ENCODE measurements at places on chromosomes 1 and 21.

- no peak for DNase-seq
Measured at GRCh38 chr1:107525145-107525544, 384.3 kb downstream of the NTNG1 start.

- DNase-seq = no peak
Measured at GRCh38 chr1:70840260-70840953, 207.2 kb downstream of the PTGER3 start.

DNA sequence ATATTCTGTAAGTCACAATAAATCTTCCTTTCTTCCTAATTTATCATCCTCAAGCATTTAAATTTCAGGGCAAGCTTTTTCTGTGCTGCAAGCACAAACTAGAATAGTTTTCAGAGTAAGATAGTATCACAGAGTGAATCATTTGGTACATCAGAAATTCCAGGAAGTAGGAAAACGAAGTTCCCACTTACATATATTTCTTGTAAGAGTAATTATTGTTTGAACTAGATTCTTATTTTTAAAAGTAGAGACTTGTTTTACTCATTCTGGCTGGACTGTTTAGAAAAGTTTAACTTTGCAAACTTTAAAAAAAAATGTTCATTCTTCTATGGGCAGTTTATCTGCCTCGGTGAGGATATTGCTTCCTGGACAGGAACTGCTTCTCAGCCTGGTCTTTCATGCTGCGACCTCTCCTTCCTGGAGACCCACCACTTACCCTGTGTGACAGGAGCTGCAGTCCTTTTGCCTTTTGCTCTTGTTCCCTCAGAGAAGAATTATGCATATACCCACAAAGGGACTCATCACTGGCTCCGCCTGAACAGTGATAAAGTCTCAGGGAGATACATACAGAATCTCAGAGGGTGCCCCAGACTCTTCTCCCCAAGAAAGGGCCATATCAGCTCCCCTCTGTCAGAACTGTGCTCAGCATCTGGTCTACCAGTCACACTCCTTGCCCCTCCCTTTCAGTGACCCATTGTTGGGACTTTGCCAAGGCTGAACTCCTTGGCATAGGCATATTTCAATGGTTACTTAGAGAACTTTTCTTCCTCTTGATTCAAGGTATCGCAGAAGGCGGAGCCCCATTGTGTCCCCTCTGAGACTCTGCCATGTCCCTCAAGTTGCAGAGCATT, 102.7 kb upstream of the CD55 start:
- DNase-seq = no peak

- DNase-seq = no peak
Measured at GRCh38 chr21:25005388-25005787, 601.9 kb downstream of the MRPL39 start.

GRCh38 chr1:212188599-212189351, 96.4 kb upstream of the PPP2R5A start:
- DNase-seq = no peak

DNA sequence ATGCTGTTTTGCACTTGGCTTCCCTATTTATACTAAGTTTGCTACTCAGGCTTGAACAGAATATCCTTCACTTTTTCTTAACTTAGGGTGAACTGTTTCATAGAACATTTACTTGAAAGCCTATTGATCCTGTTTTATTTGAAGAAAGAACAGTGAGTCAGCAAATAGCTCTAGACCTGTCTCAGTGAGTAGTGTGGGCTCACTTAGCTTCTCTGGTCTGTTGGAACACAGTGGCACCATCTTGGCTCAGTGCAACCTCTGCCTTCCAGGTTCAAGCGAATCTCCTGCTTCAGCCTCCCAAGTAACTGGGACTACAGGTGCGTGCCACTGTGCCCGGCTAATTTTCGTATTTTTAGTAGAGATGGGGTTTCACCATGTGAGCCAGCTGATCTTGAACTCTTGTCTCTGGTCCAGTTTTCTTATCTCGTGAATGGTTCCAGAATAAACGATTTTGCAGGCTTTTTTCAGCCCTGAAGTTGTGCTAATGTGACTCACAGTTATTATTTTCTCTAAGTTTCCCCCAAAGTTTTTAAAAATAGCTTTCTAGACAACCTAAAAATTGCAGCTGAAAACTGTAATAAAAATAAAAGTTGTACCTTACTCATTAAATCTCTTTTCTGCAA, 76.8 kb downstream of the KIF1B start:
- DNase-seq = no peak

GRCh38 chr1:160258177-160258798, 4.1 kb downstream of the DCAF8 start:
- no peak for DNase-seq

DNA sequence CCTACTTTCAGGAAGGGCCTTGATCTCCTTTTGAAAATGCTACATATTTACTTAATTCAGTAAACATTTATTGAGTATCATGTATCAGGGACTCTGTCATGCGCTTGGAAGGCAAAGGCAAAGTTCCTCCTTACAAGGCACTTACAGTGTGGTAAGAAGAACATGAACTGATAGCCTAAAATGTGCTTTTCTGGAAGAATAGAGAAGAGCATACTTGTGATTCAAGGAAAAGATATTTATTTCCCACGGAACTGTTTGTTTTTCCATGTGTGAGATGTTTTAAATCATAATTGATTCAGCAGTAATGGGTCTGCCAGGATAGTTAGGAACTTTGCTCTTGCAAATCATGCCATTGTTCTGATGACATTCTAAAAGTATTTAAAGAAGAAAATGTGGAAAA, 110.1 kb upstream of the ZNHIT6 start:
- DNase-seq = no peak

DNA sequence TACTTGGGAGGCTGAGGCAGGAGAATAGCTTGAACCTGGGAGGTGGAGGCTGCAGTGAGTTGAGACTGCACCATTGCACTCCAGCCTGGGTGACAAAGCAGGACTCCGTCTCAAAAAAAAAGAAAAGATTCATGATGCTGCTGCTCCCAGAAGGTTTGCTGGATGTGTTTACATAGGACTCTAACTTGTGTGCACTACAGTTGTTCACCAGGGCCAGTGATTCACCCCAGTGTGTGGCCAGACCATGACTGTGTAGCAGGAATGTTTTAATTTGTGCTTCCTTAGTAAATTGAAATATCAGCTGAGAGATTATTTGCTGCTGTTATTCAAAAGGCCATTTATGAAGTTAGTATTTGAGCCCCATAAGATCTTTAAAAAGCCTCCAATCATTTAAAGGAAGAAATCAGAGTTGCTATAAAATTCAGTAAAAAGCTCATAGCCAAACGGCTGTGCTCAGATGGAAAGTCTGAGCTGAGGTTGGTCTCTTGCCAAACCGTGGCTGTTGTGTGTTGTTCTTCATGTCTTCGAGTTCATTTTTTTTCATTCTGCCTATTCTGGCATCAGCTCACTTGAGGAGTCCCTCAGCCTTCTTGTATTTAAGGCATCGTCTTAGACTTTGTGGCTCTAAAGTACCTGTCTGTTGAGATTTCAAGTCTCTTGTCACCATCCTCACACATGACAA, 18.1 kb upstream of the PGD start:
- no peak for DNase-seq

DNA sequence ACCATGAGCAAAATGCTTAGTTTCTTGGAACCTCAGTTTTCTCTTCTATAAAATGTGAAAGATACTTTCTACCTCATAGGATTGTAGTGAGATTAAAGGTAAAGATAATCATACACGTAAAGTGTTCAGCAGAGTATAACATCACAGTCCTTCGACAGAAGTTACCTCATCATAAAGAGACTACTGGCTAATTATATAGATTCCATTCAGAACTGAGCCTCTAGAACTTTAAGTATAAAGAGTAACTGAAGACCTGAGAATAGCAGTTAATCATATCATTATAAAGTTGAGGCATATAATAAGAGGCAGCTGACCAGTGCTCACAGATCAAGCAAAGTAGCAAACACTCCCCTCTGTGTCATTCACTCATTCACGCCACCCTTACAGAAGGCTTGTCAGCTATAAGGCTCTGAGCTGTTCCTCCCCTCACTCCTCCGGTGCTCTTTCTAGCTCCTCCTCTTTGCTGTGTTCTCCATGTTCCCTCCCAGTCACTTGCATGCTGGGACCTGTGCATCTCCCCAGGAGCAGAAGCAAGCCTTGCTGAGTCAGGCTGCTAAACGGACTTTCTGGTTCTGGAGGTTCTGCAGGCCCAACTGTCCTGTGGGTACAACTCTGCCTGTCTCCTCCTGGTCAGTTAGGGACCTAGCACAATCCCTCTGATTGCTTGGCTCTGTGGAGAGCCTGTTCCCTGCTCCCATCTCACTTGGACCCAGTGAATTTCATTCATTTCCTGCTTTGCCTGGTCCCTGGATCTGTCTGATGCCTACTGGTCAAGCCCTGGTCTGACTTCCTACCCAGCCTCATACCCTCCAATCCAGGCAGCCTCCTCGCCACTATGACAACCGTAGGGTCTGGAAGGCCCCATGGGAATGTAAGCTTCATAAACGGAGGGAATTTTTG, 28.3 kb upstream of the LY9 start:
- no peak for DNase-seq

DNA sequence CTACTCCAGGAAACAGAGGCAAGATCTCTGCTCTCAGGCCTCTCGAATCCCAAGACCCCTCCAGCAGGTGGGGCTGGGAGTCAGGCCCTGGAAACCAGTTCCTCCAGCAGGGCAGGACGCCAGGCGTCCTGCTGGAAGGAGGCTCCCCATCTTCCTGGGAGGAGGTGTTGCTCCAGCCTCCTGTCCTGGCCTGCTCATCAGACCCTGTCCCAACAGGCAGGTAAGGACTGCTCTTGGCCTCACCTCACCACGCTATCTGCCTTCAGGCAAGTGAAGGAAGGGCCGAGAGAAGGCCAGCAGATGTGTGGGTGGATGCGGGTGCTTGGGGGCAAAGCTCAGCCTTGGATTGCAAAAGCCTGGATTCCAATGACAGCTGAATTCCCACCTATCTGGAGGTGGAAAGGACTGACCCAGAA, 82.9 kb downstream of the SSBP3 start:
- no peak for DNase-seq

DNA sequence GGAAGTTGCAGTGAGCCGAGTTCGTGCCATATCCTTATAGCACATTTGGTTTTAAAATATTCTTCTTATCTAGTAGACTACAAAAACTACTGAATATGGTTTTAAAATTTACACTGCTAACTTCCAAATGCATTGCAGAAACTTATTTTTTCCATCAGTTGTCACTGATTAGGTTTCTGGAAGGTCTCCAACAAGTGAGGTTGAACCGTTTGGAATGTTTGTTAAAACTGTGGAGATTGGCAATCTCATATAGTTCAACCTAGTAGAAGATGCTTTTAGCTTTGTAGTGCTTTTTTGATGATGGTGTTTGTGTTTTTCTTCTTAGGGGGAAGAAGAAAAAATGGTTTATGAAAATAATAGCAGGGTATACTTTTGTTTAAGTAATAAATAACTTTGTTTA, 12.9 kb downstream of the CENPF start:
- no peak for DNase-seq

GRCh38 chr1:224789311-224789710, 140.2 kb upstream of the DNAH14 start:
- DNase-seq = no peak

DNA sequence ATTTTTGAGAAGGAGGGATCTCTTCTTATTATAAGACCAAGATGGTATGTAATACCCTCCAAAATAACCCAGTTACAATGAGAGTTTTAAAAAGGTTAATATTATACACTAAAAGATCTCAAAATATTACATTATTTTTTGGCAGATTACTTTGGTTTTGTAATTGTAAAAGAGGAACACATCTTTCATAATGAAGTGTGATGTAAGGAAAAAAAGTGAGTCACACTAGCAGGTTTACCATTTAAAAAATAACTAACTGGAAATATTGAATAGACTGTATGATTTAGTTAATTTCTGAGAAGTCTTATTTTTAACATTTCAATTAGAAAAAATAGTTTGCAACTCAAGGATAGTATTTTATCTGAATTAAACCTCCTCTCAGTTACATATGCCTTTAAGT, 1.1 kb downstream of the F5 start:
- DNase-seq = no peak

GRCh38 chr1:96538883-96539282, 182.7 kb upstream of the PTBP2 start:
- DNase-seq = no peak

- DNase-seq = no peak
Measured at GRCh38 chr1:61572046-61572445, 152.9 kb downstream of the TM2D1 start.

- no peak for DNase-seq
Measured at GRCh38 chr1:30759718-30760281, 2.2 kb upstream of the LAPTM5 start.

DNA sequence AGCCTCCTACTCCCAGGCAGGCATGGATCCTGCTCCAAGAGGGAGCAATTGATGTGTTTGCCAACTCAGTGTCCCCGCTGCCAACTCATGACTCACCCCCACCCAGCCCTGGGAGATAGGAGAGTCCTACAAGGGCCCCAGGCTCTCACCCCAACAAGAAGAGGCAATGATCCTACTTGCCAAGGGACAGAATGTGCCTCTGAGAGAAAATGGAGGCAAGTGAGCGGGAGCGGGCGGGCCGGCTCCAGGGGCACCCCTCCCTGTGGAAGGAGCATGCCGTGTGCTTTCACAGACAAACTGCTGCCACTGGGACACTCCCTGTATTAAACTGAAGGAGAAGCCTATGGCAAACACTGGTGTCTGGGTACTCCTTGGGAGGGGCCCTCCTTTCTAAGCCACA, 16.7 kb downstream of the PKP1 start:
- DNase-seq = no peak

DNA sequence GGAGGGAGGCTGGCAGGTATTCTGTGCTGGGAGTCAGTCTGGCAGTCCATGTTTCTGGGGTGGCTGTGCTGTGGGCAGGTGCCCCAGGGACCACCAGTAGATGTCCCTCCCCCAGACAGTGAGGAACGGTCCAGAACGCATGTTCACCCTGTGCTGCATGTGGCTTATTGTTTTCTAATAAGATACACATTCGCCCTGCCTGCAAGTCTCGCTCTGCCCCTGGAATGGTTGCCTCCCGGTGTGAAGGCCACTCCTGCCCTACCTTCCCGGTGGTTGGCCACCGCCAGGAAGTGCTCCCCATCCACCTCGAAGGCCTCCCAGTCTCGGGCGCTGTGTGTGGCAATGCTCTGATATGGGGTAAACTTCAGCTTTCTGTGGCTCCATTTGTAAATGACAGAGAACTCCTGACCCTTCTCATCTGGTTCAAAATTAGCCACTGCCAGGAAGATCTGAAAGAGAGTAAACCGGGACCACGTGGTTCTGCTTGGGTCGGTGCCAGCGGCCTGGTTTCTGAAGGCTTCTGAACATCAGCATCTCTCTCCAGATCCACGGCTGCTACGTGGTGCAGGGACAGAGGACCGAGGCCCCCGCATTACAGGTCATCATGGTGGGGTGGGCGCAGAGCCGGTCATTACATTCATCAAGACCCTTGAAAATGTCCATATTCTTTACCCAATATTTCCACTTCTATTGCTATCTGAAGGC, 14.5 kb downstream of the KRTAP10-1 start:
- no peak for DNase-seq

GRCh38 chr1:206790502-206791250, 18.4 kb upstream of the IL10 start:
- no peak for DNase-seq

All from activated CD8-positive, alpha-beta memory T cell treated with anti-CD3 and anti-CD28 coated beads for 4 hours (primary cell).